ENCODE measurements at places on chromosomes 11 and 22. TPM values are rescaled to one million over a fixed set of nuclear protein-coding genes. Genes with fewer than 3 reads are reported as not detected.

Gene ARFGAP3
- 46.8 TPM for total RNA-seq

GRCh38 chr22:31881200-31881599, 63.1 kb upstream of the YWHAH start:
- no peak for DNase-seq

Gene TUBA8
- total RNA-seq, result 3.7 TPM

- peak; percentile 95 for DNase-seq
Measured at GRCh38 chr11:126416542-126417090, 61.1 kb downstream of the ST3GAL4 start.

GRCh38 chr22:31475800-31476199, 13.8 kb downstream of the EIF4ENIF1 start:
- no peak for DNase-seq

DNA sequence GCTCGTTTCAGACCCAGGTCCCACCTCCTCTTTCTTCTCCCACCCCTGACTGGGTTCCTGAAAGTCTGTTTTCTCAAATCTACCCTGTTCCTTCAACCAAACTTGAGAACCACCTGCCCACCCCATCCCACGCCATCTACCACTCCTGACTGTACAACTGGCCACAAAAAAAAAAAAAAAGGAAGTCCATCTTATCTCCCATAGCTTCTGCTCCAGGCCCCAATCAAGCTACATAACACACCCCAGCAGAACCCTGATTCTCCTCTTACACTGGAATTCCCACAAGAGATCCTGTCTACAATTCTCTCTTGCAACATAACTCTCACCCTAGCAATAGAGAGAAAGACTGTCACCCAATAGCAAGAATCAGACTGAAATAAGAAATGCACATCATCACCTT, 39.2 kb upstream of the CHST1 start:
- no peak for DNase-seq

- DNase-seq, result no peak
Measured at GRCh38 chr11:129610125-129610524, 205.5 kb upstream of the TMEM45B start.

Gene PCNX3
- 23.9 TPM for total RNA-seq

GRCh38 chr11:81112718-81113117, 1620.9 kb downstream of the FAM181B start:
- DNase-seq, result no peak

DNA sequence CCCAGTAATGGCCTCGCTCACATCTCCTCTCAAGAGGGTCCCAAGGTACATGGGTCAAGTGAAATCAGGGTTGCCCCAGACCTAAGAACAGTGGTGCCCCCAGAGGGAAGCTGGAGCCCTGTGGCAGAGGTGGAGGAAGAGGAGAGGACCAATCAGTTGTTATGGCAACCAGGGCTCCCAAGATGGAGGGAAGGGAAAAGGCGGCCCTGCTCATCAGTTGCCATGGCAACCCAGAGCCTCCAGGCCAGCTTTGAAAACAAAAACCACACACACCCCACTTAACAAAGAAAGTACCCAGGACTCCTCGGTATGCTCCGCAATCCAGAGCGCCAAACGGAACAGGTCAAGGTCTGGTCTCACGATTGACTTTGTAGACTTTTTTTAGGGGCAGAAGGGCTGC, 53.5 kb upstream of the SLC35C1 start:
- no peak for DNase-seq

DNA sequence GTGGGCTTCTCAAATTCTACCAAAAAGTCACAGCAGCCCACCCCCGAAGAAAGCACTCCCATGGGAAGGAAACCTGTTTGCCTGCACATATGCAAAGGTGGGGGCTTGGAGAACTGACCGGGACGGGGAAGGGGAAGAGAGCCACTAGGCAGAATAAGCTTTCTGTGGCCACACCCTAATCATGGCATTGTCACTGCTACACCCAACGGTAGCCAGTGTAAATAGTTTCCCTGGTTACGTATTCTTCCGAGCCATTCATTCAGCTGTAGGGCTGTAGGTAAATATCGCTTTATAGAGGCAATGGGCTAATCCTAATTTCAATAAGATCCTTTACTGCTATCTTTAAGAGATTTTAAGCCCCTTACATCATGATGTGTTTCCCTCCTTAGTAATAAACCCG, 61.7 kb downstream of the PRDM11 start:
- DNase-seq, result no peak

DNA sequence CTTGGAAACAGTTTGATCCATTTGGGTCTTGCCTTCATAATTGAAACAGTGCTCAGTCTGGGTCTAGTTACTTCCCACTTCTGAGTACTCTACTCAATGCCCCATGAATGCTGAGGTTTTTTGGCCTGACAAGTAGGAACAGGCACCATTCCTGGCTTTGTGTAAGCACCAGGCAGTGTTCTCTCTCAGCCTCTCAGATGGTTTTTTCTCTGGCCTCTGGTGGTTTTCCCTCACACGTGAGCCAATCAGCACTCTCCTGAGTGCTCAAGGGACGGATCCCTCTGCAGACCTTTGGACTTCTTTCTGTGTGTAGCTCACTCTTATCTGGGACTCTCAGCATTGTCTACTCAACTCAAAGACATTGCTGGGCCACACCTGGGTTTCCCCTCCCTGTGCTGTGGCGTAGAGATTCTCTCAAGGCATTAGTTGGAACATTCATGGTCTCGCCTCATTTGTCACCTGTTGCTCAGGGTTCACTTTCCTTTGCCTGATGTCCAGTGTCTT, 21.3 kb downstream of the SIK2 start:
- DNase-seq, result no peak

Gene MYO18B
- total RNA-seq, result not detected

Gene OR8G5
- total RNA-seq, result not detected

GRCh38 chr22:19517171-19517500, 7.1 kb downstream of the CLDN5 start:
- no peak for DNase-seq

DNA sequence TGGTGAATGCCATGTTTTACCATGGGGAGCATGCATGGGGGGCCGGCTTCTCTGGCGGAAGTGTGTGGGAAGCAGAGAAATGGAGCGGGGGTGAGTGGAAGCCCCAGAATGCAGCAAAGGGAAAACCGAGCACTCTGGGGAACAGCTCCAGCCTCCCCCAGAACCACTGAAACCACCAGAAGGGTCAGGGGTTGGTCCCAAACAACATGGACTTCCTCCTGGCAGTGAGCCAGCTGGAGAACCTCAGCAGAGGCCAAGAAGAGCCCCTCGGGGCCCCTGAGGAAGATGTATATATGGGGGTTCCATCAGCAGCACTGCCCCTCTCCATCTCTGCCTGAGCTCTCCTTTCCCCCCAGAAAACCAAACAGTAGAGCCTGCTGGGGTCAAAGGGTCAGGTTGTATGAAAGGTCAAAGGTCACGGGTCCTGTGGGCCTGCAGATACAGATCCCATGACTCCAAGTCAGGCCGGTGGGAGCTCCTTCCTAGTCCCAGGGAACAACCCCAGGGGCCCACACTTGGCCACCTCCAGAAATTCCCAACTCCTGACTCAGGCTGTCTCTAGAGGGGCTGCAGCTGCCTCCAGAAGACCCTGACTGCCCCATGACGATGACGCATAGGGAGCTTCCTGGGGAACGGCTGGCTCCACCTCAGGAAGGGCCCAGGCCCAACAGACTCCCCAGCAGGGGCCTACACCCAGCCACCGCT, 48.5 kb upstream of the TIMP3 start:
- DNase-seq, result no peak

- no peak for DNase-seq
Measured at GRCh38 chr11:75566763-75567279, 4.8 kb downstream of the SERPINH1 start.

Gene EP300
- 84.3 TPM for total RNA-seq
